ENCODE measurements at places on chromosomes 4 and X. TPM values are rescaled to one million over a fixed set of nuclear protein-coding genes. Genes with fewer than 3 reads are reported as not detected.

- no peak overlapping the region for H3K4me3 ChIP-seq
- DNase-seq, result no peak
These were observed 126.8 kb downstream of the IRF2 start for GRCh38 chr4:184347251-184348239.

GRCh38 chrX:118254611-118255010 is 91.3 kb upstream of the WDR44 start:
- peak; percentile 34 for DNase-seq
- H3K27ac ChIP-seq, result no peak overlapping the region
- H3K27me3 ChIP-seq, result no peaks in the 10 kb centered on the region
- H3K36me3 ChIP-seq, result no peaks in the 10 kb centered on the region

DNA sequence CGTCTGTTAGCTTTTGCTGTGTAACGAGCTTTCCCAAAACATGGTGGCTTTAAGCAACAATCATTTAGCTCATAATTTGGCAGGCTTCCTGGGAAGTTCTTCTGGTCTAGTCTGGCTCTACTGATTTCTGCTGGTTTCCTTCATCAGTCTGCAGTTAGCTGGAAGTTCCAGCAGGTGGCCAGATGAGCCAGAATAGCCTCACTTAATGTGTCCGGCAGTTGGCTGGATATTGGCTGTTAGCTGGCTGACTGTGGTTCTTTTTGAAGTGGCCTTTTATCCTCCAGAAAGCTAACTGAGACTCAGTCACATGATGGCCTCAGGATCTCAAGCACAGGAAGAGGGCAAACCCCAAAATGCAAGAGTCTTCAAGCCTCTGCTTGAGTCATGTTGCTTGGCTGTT is 34.9 kb downstream of the FTHL17 start:
- no peaks in the 10 kb centered on the region for H3K36me3 ChIP-seq
- no peak for DNase-seq
- H3K27me3 ChIP-seq, result no peaks in the 10 kb centered on the region
- H3K27ac ChIP-seq, result no peak overlapping the region
- no peak overlapping the region for H3K4me3 ChIP-seq

DNA sequence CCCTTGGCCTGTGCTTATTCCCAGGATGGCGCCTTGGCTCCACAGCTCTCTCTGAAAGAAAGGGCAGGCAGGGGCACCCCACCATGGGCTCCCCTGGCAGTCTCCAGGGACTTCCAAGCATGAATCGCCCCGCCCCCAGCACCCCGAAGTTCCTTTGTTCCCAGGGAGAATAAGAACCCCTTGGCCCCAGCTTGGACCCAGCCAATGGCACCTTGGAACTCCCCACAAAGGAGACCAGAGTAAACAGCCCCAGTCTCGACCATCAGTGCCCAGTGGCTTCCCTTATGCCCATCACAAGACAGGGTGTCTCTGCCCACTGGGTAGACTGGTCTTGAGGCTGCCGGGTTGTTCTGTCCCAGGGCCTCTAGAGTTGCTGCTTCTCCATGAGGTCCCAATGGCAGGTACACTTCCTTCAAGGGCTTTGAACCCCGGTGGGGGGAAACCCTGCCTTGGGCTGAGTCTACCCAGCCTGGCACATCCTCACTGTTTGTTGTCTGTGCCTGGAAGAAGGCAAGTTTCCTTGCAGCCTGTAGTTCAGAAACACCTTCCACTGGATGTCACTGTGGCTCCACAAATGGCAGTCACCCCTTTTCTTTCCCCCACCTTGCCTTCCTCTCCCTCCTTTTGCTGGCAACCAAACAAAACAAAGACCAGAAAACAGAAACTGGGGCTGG is 30.8 kb downstream of the NBDY start:
- no peak overlapping the region for H3K4me3 ChIP-seq
- no peaks in the 10 kb centered on the region for H3K27me3 ChIP-seq
- peak; percentile 14 for DNase-seq
- H3K36me3 ChIP-seq, result no peaks in the 10 kb centered on the region

USP17L15 gene
- not detected for total RNA-seq

All from naive thymus-derived CD4-positive, alpha-beta T cell (primary cell).